Left lobe of liver (tissue), 2 donors: ENCODE measurements at places on chromosomes 3 and 15. TPM values are rescaled to one million over a fixed set of nuclear protein-coding genes. Genes with fewer than 3 reads are reported as not detected.

DNA sequence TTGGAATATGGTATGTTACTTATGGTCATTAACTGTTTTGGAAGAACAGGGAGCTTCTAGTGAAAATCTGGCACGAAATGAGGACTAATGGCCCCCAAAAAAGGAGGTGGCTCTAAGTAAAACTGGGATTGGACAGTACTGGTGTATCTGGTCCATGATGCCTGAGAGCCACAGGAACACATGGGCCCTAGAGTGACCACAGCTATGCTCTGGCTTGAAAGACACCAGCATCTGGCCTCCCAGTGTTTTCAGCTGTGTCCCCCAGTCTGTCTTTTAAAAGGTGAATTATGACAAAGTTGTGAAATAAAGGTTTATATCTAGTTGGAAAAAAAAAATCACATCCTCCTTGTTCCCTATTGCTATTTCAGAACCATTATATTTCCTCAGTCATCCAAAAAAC is 64.5 kb downstream of the GSK3B start:
- DNase-seq: no peak

GRCh38 chr3:123491966-123492587 is 43.2 kb upstream of the ADCY5 start:
- no peak for DNase-seq

DNA sequence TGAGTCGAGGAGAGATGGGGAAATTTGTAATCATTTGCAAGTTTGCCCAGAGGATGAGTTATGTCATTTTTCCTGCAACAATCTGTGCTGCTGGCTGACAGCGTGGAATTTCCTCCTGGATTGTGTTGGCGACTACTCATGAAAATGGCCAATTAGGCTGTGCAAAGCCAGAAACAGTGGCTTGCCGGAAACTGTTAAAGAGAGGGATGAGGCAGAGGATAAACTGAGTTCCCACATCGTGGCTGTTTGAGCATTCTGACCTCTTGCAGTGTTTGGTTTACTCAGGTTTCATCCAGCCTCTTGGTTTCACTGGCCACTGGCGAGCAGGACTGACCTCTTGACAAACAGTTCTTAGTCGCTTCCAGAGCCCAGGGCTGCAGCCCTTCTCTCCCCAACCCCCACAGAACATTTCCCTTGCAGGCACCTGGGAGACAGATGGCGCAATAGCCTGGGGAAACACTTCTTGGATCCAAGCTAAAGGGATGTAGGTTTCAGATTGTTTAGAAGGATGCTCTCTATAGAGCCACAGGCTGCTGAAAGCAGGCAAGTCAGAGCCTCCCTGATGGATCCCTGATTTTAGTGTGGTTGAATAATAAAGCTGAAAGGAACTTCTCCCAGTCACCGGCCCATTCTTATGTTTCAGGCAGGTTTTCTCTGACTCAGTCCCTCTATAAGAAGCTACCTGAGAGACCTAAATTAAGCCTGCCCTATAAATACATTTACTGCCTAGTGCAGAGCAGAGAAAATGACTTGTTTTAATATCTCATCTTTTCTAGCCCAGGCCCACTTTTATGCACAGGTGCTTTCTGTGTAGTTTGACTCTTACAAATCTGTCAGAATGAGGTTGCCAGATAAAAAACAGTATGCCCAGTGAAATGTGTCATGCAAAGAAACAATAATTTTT is 92.8 kb upstream of the UBE2E1 start:
- DNase-seq: no peak

DNA sequence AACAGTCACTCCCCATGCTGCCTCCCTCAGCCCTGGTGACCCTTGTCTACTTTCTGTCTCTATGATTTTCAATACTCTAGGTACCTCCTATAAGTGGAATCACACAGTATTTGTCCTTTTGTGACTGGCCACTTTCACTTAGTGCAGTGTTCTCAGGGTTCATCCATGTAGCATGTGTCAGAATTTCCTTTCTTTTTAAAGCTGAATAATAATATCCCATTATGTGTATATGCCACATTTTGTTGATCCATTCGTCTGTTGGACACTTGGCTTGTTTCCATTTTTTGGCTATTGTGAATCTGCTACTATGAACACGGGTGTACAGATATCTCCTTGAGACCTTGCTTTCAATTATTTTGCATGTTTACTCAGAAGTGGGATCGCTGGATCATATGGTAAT is 34.1 kb downstream of the PML start:
- DNase-seq: no peak

The ANKRD63 gene
- not detected for total RNA-seq

DNA sequence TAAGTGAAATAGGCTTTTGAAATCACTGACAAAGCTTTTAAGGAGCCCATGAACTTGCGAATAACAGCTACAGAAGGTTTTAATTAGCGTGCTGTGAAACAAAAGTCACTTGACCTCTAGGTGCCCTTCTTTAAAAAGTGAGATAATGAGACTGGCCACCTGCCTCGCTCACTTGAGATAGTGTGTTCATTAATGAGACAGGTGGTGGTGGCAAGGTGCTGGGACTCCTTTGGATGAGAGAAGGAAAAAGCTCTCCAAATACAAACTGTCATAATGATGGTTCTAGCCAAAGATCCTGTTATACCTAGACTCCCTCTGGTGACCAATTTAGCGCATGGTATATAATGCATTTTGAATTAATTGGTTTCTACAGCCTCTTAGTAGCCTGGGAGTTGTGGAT is 22.7 kb upstream of the IREB2 start:
- DNase-seq: no peak

The OR5H6 gene
- not detected for total RNA-seq

The NRROS gene
- 1.7 TPM for total RNA-seq

GRCh38 chr3:77467702-77468625 is 428.1 kb downstream of the ROBO2 start:
- DNase-seq: peak; percentile 88

DNA sequence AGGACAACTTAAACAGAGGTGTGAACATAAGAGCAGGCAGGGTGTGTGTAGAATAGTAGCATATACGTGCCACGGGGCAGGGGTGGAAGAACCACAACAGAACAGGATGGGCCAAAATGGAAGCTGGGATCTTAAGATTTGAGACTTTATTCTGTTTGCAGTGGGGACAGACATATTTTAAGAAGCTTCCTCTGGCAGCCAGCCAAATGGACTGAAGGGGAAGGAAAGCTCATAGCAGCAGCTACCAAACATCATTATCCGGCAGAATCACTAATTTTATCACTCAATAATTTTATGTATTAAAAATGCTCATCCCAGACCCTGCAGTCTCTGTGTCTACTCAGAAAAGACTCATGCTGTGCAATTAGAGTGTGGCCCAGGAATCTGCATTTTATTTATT is 130.9 kb upstream of the CTDSPL start:
- DNase-seq: no peak

DNA sequence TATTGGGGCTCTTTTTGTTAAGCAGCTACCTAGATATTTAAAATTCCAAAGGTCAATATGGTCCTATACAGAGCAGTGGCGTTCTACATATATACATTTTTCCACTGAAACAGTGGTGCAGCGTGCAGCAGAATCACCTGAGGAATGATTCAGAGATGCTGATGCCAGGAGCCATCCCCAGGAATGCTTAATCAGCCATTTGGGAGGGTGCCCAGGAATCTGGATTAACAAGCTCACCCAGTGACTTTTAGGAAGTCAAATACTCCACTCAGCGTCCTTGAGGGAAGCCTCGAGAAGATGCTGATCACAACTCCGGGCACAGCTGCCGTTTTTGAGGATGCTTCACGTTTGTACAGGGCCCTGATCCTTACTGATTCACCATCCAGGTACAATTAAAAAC is 82.6 kb upstream of the ARHGEF3 start:
- no peak for DNase-seq

GRCh38 chr3:72661115-72661457 is 187.2 kb downstream of the SHQ1 start:
- peak; percentile 84 for DNase-seq

The DNASE1L3 gene
- 33.0 TPM for total RNA-seq

- no peak for DNase-seq
Observed at GRCh38 chr3:21944251-21944650, 193.2 kb upstream of the ZNF385D start.

- DNase-seq: peak; percentile 89
Observed at GRCh38 chr3:51669241-51670052, 1.6 kb upstream of the TEX264 start.
